ENCODE measurements at places on chromosomes 2 and 18.

- peak; percentile 22 for DNase-seq
These were observed 17.2 kb downstream of the SH3YL1 start for GRCh38 chr2:246489-247144.

DNA sequence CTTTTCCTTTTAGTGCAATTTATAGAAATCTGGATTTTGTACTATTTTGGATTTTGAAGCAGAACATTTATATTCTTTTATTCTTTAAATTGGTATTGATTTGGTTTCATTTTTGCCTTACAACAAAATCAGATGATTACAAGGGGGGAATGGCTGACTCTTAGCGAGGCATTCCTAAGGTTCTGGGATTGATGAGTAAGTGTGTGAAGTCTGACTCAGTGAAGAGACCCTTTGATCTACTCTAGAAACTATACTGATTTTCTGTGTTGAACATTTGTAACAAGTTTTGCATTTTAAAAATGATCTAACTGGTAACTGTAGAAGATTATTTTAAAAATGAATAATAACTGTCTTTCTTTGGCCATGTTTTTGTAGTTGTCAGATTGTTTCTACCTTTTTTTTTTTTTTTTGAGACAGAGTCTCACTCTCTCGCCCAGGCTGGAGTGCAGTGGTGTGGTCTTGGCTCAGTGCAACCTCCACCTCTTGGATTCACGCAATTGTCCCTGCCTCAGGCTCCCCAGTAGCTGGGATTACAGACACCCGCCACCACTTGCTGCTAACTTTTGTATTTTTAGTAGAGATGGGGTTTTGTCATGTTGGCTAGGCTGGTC, 48.7 kb downstream of the TTC39C start:
- DNase-seq = no peak

DNA sequence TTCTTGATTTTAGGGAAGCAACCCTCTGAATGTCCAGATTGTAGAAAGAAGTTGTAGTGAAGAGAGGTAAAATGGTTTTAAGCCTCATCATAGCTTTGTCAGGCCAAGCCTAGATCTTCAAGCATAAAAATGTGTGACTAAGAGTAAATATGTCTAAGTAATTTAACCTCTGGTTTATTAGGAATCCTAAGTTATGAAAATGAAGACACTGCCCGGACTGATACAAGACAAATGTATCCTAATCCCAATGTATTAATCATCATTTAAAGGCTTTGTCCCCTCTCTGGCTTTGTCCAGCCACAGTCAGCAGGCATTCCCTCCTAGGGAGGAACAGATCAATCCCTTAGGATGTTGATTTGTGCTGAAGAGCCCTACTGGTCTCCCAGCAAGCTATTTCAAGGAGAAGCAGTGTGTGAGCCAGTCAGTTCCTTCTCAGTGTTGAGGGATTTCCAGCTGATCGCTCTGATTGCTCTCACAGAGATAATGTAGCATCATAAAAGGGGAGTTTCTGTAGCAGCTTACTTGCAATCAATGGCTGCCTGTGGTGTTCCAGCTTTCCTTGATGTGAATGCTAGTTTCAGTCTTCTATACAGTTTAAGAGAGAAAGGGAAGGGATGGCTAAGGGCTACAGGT, 796.1 kb downstream of the EPHA4 start:
- no peak for DNase-seq

DNA sequence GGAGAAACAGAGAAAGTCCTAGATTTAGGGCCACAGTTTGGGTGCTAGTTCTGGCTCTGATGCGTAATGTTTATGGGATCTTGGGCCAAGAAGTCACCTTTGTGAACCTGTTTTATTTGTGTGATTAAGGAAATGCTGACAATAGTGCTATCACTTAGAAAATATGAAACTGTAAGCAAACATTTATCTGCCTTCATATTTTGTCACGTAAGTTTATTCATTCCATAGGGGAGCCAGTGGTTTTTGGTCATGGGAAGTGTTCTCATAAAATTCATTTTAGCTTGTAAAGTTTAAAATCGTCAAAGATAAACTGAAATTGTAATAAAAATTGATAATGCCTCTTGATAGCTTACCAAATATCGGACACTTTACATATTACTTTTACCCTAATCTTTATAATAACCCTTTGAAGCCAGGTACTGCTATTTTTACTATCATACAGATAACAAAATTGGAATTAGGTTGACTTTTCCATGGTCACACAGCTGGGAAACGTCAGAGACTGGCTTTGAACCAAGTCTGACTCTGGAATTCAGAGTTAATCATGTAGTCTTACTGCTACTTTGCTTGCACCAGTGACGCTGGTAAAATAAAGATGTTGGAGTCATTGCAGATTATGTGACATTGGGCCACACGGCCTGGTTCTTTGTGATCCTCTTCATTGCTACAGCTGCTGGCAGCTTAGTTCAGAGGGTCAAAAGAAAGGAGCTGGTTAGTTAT, 99.7 kb downstream of the ICA1L start:
- no peak for DNase-seq

- no peak for DNase-seq
These were observed 93.0 kb upstream of the MYO3B start for GRCh38 chr2:170084820-170085491.

DNA sequence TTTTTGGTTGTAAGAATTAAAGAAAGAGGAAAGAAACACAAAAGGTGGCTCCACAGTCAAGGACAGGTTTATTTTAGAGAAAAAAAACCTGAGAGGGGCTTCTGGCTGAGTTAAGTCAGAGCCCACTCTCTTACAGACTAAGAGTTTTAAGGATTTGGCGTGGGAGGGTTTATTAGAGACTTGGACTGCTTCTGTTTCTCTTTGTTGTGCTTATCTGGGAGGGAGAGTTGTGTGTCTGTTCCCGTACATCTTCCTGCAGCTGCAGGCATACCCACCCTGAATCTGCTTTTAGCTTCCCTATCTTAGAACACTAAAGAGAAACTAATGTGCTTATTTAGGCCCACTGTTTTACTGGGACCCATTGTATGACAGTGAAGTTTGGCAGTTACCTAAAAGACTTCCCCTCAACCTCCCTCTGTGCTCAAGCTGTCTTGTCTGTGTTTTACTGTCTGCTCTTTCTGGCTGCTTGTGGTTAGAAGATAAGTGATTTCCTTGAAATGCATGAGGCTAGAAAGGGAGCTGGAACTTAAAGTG, 2.7 kb downstream of the RSAD2 start:
- no peak for DNase-seq

- DNase-seq = no peak
These were observed 360.0 kb downstream of the PTPRM start for GRCh38 chr18:7927119-7927518.

GRCh38 chr2:59029058-59029457, 787.9 kb upstream of the FANCL start:
- peak; percentile 47 for DNase-seq

Data from NCI-H2029 (cell line).